OCI-M1 (cell line): ENCODE measurements at places on chromosomes 2 and 18.

GRCh38 chr18:42231796-42232195 lies 276.8 kb downstream of the PIK3C3 start:
- no peak for DNase-seq

- no peak for DNase-seq
Observed at GRCh38 chr2:218075975-218076811, 7.1 kb downstream of the RUFY4 start.

- DNase-seq, result no peak
Observed at GRCh38 chr18:44870631-44871502, 190.2 kb downstream of the SETBP1 start.

- DNase-seq, result no peak
Observed at GRCh38 chr18:10070561-10071000, 156.8 kb downstream of the VAPA start.

DNA sequence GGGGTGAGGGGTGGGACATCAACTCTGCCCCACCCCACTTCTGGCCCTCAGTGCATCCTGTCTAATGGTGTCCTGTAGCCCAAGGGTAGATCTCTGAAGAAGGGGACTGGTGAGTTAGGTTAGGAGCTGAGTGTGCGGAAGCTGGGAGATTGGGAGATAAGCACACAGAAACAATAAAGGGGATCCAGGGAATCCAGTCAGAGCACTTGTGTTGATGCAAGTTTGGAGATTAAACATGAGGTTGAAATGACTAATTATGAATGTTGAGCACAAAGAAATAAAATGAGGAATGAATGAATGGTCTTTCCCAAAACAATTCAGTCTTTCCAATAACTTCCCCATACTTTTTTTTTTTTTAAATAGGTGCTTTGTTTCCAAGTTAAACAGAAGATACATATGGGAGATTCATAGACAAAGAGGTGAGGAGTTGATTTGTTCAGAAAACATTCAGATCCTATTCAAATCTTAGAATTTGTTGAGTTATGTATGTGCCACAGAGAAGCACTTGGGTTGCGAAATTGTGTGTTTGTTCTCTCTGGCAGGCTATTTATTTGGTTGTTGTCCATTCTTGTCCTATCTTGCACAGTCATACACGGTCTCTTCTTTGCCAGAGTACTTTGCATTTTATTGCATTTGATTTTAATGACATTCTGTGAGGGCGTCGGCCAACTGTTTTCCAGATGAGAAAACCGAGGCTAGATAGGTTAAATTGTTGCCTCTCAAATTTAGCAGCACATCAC lies 31.6 kb upstream of the NABP1 start:
- no peak for DNase-seq

DNA sequence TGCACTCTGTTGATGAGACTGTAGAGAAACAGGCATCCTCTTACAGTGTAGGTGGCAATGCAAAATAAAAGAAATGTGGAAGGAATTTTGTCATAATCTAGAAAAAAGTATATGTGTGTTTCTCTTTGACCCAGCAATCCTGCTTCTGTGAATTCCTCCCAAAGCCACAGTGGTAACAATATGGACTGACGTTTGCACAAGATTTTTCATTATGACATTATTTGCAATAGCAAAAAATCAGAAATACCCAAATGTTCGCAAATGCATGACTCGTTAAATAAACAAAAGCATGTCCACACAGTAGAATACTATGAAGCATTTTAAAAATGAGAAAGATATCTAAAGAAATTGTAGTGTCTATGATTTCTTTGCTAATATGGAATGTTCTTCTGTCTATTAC lies 255.2 kb upstream of the NRP2 start:
- DNase-seq, result no peak

DNA sequence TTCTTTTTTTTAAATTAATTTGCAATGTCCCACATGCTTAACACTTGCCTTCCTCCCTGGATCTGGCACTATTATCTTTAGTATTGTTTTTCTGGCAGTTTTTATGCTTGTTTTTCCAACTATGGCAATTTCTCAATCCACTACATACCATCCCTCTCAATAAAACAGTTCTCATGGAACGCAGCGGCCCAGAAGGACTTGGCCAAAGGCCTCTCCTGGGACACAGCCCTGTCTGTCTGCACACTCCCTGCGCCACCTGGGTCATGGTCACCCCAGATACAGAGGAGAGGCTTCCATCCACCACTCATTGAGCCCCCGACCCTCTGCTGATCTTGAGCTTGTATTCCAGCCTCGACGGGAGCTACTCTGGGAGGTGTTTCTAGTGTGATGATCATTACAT lies 91.2 kb downstream of the TWIST2 start:
- DNase-seq, result no peak

DNA sequence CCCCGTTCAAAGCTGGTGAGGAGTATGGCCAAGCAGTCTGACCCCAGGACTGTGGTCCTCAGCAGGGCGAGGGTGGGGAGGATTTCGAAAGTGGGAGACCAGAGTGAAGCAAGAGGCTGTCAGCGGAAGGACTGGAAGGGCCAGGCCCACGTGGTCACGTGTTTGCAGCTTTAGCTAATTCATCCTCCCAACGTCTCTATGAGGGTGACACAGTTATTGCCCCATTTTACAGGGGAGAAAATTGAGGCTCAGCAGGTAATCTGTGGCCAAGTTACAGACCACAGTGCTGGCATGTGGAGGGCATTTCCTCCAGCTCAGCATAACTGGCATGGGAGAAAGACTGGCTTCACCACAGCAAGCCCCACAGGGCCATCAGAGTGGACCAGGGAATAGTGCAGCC lies 45.4 kb upstream of the LTBP1 start:
- DNase-seq, result peak; percentile 6

- DNase-seq, result no peak
Observed at GRCh38 chr18:79955302-79956075, 4.0 kb upstream of the SLC66A2 start.

DNA sequence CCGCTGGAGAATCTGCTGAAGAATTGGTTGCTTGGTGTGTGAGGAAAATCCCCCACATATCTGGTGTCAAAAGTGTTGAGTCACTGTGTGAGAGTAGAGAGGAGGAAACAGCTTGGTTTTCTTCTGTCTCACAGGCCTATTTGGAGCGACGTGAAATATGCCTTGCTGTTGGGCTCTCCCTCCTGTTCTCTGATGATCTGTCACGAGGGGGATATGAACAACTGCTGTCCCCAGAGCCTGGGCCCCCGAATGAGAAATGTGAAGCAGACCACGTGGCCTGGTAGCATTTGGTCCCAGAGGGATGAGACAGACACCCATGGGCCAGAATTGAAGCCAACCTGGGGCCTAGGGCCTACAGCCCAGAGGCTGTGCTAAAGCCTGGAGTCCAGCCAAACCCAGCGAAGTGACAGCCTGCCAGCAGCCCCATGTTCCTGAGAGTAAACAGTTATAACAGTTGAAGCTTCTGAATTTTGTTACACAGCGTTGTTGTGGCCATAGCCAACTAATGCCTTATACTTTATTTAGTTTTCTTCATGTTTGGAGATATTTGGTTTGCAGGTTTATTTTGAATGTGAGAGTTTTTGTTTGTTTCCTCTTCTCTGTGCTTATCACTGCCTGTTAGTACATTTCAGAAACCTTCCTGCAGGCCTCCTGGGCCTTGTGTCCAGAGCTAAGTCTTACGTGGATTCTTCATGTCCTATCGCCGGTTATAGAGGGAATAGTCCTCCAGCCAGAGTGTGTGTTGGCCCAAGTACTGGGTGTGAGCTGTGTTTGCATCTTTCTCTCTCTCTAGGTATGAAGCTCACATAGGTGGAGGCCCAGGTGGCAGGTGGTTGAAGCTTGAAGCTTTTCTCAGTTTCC lies 18.7 kb upstream of the COLEC12 start:
- DNase-seq, result peak; percentile 66

DNA sequence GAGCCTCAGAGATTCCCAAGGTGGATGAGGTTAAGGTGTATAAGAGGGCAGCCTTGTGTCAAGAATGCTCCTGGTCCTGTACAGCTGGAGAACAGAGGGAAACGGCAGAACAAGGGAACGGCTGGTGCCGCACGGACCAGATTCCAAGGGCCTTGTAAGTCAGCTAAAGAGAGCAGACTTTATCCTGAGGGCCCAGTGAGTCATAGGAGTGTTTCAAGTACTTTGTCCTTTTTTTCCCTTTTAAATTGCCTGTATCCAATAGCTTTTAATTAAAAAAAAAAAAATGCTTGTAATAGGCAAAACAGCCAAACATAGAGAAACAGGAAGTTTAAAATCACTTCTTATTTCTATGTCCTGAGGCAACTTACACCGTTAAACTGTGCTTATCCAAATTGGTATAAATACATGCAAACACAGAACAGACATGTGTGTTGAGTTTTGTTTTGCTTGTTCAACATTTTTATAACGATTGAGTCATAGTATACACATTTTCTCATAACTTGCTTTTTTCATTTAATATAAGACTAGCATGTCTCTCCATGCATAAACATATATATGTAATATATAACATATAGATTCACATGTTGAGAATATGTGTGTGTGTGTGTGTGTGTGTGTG lies 42.1 kb upstream of the EVA1A start:
- DNase-seq, result no peak

DNA sequence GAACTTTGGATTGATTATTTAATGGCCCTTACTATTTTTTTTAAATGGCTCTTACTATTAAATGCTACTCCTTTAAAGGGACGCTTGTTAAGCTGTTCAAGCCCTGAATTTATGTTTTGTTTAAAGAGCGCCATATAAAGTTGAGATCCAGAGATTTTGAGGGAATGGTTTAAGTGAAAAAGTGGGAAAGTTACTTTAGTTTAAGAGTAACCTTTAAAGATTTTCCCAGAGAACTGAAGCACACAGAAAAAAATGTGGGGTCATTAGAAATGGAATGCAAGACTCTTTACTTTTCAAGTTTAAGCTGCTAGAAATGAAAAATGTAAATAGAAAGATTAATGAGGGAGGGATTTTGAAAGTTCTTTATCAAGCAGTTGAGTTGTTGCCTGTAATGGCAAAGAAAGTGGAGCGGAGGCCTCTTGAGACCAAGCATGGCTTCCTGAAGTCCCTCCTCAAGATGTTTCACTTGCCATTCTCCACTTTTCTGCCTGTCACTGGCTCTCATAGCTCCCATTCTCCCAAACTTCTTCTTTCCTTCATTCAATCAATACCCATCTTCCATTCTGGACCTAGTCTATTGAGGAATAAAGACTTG lies 93.2 kb downstream of the KCNS3 start:
- no peak for DNase-seq

GRCh38 chr18:58501066-58501896 lies 127.6 kb downstream of the ALPK2 start:
- DNase-seq, result no peak

GRCh38 chr18:7921938-7922587 lies 354.9 kb downstream of the PTPRM start:
- DNase-seq, result no peak

DNA sequence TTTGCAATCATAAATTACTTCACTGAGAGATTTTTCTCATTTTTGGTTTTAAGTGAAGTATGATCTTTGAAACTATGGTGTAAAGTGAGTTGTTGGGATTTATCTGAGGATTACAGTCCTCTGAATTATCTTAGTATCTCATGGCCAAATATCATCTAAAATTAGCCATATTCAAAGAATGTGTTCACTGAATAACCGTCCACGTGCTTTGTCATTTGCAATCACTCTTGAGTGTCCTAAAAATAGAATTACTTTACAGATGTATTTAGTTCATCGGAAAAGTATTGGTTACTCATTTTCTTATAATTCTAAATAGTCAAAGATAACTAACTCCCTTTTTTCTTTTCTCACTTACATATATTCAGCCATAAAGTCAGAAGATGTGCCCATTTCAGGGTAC lies 141.2 kb downstream of the RTN4 start:
- DNase-seq, result no peak

GRCh38 chr2:112003576-112004252 lies 51.4 kb upstream of the TMEM87B start:
- DNase-seq, result no peak

- peak; percentile 91 for DNase-seq
Observed at GRCh38 chr2:36785179-36785795, 88.8 kb downstream of the VIT start.

DNA sequence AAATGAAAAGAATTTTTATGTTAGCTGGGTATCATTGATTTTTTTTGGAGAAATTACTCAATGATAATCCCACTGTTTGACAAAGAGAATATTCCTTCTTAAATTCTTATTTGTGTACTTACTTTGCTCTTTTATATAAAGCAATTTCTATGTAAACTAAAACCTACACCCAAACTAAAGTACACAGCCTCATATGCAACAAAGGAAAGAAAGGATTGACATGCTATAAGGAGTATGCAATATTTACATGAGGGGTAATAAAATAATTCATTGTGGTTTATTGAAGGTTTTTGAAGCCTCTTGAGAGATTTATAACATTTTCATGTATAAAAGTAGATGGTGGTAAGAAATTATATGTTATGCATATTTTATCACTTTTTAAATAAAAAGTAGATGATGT lies 368.5 kb downstream of the CDH7 start:
- DNase-seq, result no peak

GRCh38 chr2:230203110-230203676 lies 16.6 kb downstream of the SP110 start:
- no peak for DNase-seq

GRCh38 chr2:56940054-56940453 lies 756.3 kb downstream of the CCDC85A start:
- no peak for DNase-seq

- no peak for DNase-seq
Observed at GRCh38 chr2:230891509-230891908, 26.8 kb downstream of the ITM2C start.

DNA sequence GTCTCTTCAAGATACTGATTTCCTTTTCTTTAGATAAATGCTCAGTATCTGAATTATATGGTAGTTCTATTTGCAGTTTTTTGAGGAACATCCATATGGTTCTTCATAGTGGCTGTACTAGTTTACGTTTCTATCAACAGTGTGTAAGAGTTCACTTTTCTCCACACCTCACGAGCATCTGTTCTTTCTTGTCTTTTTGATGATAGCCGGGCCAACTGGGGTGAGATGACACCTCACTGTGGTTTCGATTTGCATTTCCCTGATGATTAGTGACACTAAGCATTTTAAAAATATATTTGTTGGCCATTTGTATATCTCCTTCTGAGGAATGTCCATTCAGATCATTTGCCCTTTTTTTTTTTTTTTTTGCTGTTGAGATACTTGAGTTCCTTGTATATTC lies 458.8 kb downstream of the SETBP1 start:
- DNase-seq, result no peak

DNA sequence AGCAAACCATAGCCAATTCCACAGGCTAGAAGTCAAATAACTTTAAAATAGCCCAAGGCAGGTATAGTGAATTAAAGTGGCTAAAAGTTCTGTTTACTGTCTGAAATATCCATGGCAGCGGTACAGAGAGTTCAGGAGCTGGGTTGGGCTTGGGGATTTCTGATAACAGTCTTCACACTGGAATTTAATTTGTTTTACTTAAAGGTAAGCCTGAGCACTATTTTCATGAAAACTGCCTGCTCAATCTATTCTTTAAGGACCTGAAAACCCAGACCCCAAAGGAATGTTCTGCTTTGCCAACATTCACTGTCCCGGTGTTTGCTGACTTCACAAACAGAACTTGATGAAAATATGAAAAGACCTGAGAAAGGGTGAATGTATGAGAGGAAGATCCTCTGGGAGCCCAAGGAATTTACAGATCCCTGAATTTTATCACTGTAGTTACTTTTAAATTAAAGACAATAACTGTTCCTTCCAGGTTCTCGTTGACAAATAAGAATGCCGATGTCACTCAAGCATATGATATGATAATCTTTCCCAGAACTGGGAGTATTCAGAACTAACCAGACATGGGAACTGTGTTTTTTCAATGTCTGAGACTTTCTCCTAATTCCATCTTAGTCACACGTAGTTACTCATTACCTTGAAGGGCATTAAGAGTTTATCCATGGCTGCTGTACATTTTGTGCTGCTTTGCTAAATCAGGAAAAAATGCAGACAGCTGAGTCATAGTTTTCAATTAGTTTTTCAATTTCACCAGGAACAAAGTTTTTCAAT lies 28.3 kb upstream of the ITGB6 start:
- no peak for DNase-seq
